ENCODE measurements at places on chromosomes 4 and X. TPM values are rescaled to one million over a fixed set of nuclear protein-coding genes. Genes with fewer than 3 reads are reported as not detected.

- no peak for DNase-seq
Measured at GRCh38 chr4:13299343-13299742, 184.8 kb downstream of the RAB28 start.

The UCHL1 gene
- 780 TPM for total RNA-seq

- no peak for DNase-seq
Measured at GRCh38 chrX:46695491-46695890, 63.4 kb downstream of the SLC9A7 start.

DNA sequence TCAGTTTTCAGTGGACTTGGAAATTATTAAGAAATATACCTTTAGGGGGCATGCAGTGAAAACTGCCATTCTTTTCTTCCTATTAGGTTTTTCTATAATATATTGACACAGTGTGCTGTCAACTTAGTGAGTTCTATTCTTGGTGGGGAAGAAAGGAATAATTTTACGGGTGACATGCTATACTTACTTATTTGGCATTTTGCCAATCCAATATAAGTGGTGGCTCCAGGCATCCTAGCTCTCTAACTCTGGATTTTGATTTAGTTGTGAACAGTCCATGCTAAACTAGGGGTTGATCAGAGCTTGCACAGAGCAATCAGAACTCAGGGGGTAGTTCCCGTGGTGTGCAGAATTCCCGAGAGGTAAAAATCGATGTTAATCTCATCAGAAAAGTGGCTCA, 277.7 kb upstream of the FTHL17 start:
- no peak for DNase-seq

The IQSEC2 gene
- total RNA-seq, result 54.9 TPM

DNA sequence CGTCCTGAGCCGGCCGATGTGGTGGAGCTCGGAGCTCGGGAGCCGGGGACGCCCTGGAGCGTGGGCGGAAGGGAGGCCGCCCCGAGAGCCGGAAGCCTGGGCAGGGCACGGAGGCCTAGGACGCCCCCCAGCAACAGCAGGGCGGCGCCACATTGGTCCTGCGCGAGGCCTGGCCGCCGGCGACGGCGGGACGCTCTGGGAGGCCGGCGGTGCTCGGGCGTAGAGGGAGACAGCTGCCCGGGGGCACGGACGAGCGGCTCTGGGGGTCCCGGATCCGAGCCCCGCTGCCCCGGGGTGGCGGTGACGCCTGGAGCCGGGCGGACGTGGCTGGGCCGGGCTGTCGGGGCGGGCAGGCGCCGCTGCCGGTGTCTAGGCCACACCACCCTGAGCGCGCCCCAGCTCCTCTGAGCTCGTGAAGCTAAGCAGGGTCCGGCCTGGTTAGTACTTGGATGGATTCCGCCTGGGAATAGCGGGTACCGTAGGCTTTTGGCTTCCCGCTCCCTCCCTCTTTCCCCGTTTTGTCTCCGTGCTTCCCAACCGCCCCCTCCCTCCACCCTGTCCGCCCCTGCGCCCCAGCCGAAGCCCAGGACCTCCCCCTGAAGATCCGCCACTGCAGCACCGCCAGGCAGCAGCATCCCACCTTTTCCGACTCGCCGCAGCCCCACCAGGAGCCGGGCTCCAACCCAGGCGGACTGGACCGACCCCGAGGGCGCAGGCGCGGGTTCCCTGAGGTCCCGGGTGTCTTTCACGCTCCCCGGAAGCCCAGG, 12.1 kb downstream of the FRG2 start:
- peak; percentile 80 for DNase-seq

The CCNB3 gene
- total RNA-seq, result 0.09 TPM

DNA sequence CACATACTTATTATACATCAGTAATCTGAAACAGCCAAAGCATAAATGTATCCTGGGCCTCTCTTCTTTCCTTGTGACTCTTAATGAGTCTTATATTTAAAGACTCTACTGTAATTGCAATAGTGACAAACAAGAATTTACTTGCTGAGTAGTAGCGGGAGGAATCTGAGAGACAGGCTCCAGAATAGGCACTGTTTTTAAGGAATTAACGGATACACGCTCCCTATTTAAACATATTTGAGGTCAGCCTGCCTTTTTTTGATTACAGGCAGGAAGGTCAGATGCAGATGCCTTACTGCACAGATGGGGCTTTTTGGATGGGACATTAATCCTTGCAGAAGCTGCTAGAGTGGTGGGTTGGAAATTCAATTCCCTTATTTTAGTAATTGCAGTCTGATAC, 196.3 kb upstream of the ANXA3 start:
- DNase-seq, result no peak

DNA sequence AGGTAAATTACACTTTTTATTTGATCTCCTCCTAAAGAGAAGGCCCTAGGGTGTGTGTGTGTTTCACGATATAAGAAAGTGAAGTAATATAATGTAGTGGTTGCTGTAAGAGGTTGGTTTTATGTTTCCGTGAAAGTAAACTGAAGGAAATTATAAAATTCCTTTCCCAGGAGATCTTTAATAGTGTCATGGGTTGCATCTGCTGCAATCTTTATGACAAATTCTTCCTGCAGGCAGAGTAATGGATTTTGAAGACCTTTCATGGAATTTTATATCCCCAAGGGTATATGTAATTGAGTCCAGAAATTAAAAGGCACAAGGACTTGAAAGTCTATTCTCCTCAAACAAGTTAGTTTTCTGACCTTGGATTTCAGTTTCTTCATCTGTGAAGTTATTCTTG, 538.6 kb downstream of the ANKRD50 start:
- DNase-seq, result no peak

Measured in H1 (cell line).